ENCODE measurements at places on chromosomes 7 and 10.

- no peak for DNase-seq
Observed at GRCh38 chr10:15214237-15214636, 45.7 kb upstream of the NMT2 start.

GRCh38 chr7:2964208-2964607, 79.5 kb downstream of the CARD11 start:
- DNase-seq: no peak

- DNase-seq: no peak
Observed at GRCh38 chr10:106957823-106958588, 206.5 kb downstream of the SORCS1 start.

GRCh38 chr7:121440857-121441503, 44.9 kb upstream of the FAM3C start:
- DNase-seq: no peak

- DNase-seq: no peak
Observed at GRCh38 chr10:90136731-90137316, 435.4 kb downstream of the KIF20B start.

DNA sequence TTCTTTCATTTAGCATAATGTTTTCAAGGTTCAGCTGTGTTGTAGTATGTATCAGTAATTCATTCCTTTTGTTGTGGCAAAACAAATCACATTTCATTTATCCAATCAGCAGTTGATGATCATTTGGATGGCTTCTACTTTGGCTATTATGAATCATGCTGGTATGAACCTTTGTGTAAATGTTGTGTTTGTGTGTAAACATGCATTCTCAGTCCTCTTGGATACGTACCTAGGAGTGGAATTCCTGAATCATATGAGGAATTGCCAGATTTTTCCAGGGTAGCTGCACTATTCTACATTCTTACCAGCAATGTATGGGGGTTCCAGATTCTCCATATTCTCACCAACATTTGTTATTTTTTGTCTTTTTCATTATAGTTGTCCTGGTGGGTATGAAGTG, 578.5 kb upstream of the MKI67 start:
- no peak for DNase-seq

- DNase-seq: no peak
Observed at GRCh38 chr7:65239707-65240352, 133.8 kb upstream of the ZNF92 start.

DNA sequence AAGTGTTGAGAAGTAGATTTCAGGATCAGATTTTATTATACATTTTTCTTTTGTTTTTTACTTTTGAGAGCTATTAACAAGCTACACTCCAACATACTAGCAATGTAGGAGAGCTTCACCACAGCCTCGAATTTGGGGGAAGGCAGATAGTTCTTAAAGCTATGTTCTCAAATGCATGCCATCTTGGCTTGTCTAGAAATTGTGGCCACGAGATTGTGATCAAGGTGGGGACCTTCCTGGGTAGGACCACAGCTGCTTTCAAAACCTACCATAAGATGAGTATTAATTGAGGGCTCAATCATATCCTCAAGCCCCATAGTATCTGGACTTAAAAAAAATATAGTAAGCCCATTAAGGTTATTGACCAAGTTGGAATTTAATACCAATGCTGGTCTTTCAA, 27.9 kb upstream of the JAZF1 start:
- no peak for DNase-seq

DNA sequence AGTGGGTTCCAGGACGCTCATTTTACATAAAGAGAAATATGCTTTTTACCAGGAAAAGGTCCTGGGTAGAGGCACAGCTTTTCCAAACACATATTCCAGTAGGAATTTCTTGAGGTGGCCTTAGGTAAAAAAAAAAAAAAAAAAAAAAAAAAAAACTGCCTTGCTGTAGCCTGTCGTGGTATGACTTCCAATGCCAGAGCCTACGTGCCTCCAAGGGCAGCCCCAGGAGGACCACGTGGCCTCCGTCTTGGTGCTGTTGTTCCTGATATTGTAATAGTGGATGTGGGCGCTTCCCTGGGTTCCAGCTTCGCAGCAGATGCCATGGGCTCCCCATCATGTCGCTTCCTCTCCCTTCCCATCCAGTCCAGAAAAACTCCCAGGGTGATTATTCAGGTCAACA, 49.3 kb downstream of the PRKAG2 start:
- no peak for DNase-seq

DNA sequence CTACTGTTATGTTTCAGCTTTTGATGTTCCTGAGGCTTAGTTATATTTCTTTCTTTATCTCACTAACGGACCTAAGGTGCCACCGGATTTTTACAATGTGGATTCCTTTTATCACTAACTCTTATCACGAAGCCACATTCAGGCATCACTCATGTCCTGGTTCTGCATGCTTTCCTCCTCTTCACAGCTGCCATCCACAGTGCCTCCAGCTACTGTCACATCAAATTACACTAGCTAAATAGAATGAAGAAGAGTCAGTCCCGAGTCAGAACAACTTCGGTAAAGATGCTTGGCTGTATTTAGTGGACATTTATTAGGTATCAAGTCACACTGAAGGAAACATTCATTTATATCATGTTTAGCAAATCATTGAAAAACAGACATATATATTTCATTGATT, 153.2 kb downstream of the NEBL start:
- no peak for DNase-seq

- no peak for DNase-seq
Observed at GRCh38 chr10:79402951-79403350, 42.5 kb downstream of the ZCCHC24 start.

DNA sequence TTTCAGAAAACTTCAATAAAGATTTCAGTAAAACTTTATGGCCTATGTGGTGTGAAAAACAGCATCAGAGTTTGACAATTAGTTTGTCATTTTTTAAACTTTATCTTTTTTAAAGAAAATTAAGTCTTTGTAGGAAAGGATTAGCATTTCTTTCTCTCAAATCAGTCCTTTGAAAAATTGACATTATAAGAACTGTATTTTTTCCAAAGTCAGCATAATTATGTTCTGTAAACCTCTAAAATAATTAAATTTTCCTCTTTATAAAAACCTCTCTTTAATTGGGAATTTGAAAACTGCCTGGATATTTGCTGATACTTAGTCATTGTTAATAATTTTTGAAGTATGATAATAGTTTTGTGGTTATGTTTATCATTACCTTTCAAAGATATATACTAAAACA, 226.7 kb upstream of the KAT6B start:
- DNase-seq: no peak

- DNase-seq: no peak
Observed at GRCh38 chr7:80883154-80884025, 35.5 kb downstream of the SEMA3C start.

- DNase-seq: no peak
Observed at GRCh38 chr7:132536654-132537395, 39.4 kb downstream of the PLXNA4 start.

DNA sequence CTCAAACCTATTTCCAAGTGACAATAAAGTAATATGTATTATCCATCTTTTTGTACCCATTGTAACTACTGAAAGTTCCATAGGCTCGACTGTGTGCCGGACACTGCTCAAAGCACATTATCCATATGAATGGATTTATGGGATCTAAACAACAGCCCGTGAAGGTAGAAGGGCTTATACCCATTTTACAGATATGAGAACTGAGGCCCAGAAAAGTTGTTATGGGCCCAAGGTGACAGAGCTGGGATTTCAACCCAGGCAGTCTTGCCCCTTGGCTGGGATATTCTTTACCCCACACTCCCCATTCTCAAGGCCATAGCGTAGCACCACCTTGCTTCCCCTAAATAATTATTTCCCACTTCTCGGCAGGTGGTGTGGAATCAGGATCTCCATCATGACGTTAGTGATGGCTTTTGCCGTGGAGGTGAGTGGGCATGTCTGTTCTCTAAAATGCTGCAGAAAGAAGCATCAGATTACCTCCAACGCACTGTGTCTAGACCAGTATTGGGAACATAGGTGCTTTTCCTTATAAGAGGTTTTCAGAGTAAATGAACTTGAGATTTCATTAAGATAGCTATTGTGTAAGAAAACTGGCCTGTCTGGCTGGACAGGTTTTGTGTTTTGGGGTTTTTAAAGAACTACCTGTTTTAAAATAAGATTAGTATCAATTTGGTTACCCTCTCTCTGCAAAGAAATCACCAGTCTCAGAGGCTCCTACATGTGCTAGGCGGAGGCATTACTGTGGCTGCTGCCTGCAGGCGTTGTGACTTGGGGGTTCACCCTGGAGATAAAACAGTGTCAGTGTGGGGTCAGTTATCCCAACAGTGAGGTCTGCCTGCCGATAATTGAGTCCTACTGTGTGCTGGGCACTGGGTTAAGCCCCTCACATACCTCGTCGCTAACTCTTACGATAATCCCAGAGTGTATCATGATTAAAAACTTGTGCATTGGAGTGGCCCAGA, 85.1 kb upstream of the SDK1 start:
- no peak for DNase-seq

DNA sequence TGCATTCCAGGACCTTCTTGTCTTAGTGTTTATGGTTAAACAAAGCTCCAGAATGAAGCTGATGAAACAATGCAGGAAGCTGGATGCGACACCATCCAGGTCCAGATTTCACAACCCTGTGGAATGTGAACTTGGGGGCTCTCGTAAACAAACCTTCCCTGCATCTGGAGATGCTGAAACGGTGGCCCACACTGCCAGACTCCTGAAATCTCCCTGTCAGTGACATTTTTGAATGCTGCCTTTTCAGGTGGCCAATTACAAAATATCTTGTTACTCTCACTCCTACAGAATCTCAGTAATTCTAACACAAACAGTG, 18.8 kb downstream of the VIPR2 start:
- DNase-seq: no peak

- no peak for DNase-seq
Observed at GRCh38 chr7:142150356-142150755, 38.8 kb downstream of the MGAM2 start.

DNA sequence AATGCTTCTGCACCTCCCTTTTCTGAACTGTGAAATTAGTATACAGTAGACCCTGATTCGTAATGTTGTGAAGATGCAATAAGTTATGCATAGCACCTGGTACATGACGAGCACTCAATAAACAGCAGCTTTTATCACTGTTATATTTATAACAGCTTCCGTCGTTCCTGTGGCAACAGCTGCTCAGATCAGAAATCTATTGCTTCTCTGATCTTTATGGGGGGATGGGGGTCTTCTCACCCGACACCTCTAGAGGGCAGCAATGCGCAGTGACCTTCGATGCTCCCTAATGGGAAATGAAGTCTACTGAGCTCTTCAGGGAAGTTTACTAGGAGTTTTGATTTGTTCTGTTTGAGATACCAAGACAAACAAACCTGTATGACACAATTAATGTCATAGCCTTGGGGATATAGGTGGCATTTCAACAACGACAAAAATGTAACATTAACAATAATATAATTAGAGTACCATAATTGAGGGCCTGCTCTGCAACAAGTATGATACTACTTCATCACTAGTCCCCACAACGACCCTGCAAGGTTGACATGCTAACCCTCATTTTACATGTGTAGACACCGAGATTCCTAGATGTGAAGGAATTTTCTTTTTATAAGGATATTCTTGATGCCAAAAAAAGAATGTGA, 289.6 kb downstream of the SFMBT2 start:
- no peak for DNase-seq

DNA sequence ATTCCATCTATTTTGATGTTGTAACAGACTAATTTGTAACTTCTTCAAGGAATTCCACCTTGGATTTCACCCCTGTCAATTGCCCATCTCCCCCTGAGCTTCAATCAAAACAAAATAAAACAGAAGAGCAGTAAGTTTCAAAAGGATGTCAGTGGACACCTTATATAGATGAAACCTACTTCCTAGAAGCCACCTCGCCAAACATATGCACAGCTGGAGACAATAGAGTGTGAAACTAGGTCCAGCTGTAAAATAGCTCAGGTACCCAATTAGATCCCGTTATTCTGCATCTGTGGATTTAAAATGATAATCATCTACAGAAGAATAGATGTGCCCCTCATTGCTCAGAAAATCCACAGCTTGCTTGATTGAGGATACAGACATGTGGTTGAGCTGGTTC, 598.6 kb downstream of the SH2D4B start:
- no peak for DNase-seq

- no peak for DNase-seq
Observed at GRCh38 chr7:38855867-38856266, 53.1 kb downstream of the VPS41 start.

DNA sequence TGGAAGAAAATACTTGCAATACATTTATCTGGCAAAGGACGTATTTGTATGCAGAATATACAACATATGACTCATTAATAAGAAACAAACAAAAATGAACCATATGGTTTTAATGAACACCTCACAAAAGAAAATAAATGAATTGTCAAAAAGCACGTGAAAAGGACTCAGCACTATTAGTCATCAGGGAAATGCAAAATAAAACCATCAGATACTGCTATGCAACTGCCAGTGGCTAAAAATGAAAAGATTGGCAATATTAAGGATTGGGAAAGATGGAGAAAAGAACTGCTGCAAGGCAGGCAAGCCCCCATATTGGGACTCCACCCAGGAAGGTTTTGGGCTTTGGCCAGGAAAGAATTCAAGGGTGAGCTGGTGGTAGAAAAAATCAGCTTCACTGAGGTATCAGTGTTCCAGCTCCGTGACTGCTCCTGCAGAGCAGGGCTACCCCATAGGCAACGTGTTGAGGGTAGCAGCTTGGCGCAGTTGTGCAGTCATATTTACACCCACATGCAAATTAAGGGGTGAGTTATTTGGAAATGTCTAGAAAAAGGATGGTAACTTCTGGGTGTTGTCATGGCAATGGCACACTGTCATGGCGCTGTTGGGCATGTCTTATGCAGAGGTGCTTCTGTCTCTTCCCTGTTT, 72.7 kb downstream of the CUBN start:
- DNase-seq: no peak

DNA sequence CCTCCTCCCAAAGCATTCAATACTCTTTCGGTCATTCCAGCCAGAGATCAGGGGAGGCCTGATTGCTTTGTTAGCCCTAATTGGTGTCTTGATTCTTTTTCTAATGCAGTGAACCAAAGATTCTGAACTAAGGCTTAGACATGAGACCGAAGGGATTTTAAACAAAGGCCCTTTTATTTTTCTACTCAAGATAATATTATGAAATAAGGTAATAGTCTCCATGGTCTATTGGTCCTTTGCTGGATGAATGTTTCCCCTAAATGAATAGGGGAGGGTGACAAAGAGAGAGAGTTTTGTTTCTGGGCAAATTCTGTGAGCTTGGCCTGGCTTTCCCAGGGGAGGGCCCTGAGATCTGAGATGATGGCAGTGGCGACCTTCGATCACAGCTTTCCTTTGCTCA, 449.1 kb downstream of the TYW1 start:
- DNase-seq: no peak

- no peak for DNase-seq
Observed at GRCh38 chr7:33079763-33080690, 17.5 kb upstream of the NT5C3A start.

- no peak for DNase-seq
Observed at GRCh38 chr7:158327571-158328180, 259.9 kb downstream of the PTPRN2 start.

DNA sequence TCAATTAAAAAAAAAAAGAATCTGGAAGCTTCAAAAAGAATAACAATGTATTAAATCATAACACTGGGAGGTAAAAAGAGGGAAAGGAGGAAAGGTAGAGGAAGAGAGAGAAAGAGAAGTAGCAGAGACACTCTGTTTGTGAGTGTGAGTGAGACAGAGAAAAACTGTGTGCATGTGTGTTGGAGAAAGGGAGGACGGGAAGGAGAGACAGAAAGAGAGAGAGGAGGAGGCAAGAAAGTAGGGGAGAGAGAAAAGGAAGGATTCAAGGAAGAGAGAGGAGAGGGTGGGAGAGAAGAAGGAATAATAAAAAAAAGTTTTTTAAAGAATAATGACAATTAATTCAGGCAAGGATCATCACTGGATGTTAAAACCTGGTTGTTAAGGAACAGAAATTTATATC, 77.9 kb downstream of the RNLS start:
- DNase-seq: no peak

- no peak for DNase-seq
Observed at GRCh38 chr7:128132426-128133069, 101.3 kb upstream of the LRRC4 start.
